ENCODE measurements at places on chromosomes 11 and 22.

- peak; percentile 66 for DNase-seq
These were observed 32.7 kb upstream of the PARVG start for GRCh38 chr22:44147821-44148574.

DNA sequence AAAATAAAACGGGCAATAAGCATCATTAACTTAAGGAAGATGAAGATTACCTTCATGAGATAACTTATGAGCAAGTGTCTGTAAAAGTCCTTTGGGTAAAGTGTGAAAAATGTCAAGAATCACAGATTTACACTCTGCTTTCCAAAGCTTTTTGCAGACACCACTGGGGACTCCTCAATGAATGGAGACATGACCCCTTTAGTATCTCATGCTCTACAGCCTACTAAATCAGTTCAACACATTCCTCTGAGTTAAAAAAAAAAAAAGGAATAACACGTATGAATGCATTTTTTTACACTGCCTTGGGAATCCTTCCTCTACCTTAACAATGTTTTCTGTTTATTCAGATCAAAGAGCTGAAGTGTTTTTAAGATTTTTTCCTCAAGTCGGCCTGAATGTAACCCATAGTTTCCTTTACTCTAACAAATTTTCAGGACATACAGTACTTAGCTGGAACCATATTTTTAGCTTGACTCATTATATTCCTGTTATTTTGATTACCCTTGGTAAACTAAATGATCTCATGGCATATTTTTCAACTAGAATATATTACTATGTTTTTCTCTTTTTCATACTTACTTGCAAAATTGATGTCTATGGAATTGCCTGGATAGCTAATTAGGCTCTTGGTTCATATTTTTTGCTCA lies 25.9 kb upstream of the RAB30 start:
- DNase-seq: no peak

GRCh38 chr11:36273110-36273509 lies 16.1 kb downstream of the COMMD9 start:
- DNase-seq: peak; percentile 60

DNA sequence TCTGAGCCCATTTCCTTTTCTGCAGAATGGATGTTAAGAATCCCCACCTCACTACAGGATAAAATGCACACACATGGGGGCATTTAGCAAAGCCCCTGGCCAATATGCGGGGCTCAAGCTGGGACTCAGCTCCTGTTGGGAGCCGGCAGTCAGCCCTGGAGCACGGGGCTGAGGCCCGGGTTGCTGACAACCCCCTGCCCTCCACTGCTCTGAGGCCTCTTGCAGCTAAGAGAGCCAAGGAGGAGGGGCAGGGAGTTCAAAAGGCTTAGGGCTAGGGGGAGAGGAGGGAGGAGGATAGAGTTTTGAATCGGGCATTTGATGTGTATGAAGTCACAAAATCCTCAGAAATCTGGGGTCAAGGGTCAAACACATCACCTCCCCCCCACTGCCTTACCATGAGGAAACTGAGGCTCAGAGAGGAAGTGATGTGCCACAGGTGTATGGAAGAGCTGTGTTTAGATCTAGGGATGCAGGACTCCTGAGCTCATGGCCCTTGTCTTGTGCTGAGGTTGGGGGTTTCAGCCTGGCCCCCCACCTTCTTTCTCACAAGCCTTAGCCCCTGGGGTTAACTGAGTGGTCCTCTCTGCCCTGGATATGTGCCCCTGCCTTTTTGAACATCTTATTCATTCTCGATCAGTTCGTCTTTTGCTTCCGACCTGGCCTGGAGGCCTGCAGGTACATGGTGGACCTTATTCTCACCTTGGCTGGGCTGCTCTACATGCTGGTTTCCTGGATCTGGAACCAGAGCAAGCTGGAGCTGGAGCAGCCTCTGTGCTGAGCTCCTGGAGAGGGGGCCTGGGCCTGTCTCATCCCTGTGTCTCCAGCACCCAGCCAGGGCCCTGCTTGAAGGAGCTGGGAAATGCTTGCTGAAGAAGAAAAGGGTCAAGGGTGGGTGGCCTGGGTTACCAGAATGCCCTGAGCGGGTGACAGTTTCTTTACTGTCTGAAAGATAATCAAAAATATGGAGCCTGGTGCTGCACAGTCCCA lies 80.3 kb downstream of the LRRC32 start:
- DNase-seq: peak; percentile 50

DNA sequence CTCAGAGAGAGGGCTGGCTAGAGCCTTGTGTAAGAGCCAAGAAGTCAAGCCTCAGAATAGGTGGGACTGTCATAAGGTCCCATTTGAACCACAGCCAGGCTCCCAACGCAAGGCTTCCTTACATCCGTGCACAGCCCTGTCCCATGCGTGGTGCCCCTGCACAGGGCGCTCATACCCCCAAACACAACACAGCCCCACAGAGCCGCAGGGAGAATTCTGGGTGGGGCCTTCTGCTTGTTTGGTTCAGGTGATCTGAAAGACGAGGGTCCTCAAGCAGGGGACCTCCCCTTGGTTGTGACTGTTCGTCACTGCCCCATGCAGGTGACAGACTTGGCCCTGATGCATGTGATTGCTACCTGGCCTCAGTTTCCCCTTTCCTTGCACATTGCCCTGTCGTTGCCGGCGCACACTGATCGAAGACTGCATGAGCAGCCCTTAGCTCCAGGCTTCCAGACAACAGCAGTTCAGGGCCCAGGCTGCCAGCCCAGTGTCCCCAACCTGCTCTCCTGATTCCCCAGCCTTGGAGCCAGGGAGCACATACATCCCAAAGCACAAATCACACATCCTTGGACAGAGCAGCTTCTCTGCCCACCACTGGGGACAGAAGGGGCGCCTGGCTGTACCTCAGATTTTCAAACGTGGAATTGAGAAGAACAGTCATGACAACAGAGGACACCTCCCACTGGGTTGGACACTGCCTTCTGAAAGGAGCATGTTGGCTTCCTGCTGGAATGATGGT lies 22.1 kb downstream of the GNAZ start:
- DNase-seq: no peak

DNA sequence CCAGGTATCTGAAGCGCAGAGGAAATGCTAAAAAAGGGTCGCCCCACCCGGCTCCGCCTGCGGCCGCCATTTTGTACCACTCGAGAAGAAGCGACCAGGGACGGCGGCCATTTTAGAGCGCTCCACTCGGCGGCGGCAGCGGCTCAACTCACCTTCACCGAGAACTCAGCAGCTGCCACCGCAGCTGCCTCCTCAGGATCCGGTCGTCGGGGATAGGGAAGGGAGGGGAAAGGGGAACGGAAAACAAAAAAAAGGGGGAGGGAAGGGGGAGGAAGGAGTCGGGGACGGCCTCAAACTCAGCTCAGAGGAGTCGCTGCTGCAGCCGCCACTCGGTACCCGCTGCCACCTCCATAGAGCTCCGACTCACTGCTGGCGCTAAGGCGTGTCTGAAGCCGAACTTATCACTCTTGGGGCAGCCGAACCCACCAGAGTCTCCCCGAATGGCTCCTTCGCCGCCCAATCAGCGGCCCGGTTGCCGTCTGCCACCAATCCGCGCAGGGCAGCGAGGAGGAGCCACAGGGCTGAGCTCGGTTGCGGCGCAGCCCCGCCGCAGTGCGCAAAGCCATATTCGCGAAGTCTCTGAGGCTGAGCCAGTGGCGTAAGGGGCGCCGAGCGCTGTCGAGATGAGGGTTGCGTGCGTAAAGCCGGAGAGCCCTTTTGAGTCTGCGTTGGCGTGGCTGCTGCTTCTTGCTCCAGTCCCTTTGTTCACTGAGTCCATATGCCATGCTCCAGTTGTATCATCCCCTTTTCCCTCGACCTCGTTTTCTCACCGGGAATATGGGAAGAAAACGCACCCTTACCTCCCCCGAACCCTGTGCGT lies at the start of gene EIF4G2:
EIF4G2 (minus strand) TSS at position 374 of the 820 bp plus-strand sequence.
- DNase-seq: peak; percentile 98

DNA sequence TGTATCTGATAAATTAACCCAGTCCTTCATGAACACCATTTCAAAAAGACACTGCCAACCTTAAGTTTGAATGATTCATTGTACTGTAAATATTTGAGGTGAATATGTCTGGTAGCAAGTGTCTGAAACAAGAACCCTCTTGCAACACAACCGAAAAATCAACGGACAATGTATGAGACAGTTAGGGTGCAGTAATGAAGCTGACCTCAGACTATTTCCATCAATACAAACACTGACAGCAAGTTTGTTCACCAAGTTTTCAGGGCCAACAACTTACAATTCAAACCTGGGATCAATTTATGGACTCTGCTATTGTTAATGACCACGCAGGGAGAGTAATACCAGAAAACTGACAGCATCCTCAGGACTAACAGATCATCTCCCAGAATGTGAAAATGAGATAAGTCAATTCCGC lies 126.3 kb downstream of the CADM1 start:
- DNase-seq: no peak

DNA sequence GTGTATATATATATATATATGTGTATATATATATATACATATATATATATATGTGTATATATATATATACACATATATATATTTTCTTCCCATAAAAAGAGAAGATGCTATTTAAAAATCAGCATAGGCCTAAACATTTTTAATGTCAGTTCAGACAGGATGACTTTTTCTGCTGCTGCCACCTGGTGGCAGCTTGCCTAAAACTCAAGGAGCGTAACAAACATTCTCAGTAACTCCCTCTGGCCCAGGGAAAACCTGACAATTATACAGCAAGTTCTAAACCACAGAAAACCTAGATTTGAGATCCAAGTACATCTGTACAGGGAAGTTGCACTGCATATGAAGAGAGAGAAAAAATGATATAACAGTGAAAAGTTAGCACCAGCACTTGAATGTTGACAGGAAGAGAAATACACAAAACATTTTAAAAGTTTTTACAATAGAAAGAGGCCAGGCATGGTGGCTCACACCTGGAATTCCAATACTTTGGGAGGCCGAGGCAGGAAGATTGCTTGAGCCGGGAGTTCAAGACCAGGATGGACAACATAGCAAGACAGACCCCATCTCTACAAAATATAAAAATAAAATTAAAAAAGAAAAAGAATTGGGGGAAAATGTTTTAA lies 16.6 kb downstream of the OR8A1 start:
- DNase-seq: peak; percentile 76

- DNase-seq: no peak
These were observed 2.4 kb downstream of the CHEK1 start for GRCh38 chr11:125627236-125627910.

GRCh38 chr11:62370743-62371440 lies 33.6 kb downstream of the ASRGL1 start:
- DNase-seq: no peak

DNA sequence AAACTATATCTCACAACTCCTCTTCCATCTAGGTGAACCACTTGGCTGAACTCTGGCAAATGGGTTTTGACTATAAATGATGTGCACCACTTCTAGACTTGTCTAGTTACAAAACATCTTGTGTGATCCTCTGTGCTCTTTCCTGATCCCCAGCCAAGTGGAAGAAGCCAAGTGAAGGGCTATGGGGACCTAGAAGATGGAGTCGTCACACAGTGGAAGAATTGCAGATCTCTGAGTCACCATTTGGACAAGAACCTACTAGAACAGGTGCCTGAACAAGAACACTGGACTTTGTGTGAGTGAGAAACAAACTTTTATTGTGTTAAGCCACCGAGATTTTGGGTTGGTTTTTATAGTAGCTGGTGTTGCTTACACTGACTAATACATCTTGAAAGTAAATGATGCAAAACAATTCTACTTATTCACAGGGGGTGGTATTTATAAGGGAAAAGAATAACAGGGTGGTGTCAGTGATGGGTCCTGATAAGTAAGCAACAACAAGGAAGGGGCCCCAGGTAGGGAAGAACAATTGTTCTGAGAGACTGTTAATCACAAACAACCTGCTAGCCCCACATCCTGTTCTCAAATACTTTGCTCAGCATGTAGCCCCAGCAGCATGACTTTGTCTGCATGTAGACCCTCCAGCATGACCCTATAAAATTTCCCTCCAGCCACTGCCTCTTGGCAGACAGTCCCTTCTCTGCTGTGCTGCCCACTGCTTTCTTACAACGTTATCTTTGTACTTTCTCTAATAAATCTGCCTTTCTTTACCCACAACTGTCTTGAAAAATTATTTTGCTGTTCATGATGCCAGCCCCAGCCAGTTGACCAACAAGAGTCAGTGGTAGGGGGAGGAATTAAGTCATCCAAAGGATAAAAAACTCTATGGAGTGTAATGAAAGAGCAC lies 280.7 kb upstream of the PLET1 start:
- no peak for DNase-seq

DNA sequence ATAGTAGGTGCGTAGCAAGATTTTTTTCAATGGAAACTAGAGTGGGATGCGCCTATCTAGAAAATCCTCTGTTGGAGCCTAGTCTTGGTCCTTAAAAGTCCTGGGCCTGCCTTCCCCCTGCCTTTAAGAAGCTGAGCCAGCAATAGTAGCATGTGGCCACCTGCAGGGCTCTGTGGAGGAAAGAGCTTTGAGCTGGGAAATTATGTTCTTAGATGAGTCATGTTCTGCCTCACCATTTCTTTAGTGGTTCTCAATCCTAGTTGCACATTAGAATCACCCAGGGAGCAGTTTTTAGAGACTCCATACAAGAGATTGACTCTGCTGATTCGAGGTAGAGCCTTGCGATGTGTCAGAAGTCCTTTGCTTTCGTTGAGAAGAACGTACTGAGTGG lies 133.5 kb downstream of the COMMD9 start:
- no peak for DNase-seq

- peak; percentile 13 for DNase-seq
These were observed 654.2 kb downstream of the NELL1 start for GRCh38 chr11:21323617-21324016.

DNA sequence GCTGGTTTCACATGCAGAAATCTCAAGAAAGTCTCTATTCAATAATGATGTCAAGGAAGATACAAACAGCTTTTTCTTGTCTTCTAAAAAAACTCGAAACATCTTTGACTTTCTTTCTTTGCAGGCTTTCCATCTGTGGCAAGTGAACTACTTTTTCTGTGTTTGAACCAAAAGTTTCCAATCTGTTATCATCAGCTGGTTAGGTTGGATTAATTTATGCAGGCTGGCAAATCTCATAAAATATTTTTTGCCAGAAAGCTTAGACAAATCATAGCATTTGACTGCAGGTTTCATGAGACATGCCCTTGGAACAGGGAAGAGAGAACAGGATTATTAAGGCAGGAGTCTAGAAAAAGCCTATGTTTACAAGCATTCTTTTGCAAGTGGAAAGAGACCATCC lies 86.1 kb upstream of the ARHGAP42 start:
- no peak for DNase-seq

- DNase-seq: peak; percentile 28
These were observed 47.2 kb downstream of the BUD13 start for GRCh38 chr11:116725434-116726221.

- DNase-seq: no peak
These were observed 20.3 kb downstream of the PPP2R1B start for GRCh38 chr11:111745719-111746504.

GRCh38 chr11:32905028-32905667 lies 12.5 kb downstream of the QSER1 start:
- DNase-seq: no peak

GRCh38 chr22:50250555-50251476 lies at the start of gene HDAC10:
TSS of gene HDAC10 (minus strand) at chr22:50251265. CDS start at chr22:50251032, 233 bp downstream.
- peak; percentile 95 for DNase-seq

Data from neural progenitor cell (in vitro differentiated cells).